ENCODE measurements at places on chromosomes 11 and 22.

DNA sequence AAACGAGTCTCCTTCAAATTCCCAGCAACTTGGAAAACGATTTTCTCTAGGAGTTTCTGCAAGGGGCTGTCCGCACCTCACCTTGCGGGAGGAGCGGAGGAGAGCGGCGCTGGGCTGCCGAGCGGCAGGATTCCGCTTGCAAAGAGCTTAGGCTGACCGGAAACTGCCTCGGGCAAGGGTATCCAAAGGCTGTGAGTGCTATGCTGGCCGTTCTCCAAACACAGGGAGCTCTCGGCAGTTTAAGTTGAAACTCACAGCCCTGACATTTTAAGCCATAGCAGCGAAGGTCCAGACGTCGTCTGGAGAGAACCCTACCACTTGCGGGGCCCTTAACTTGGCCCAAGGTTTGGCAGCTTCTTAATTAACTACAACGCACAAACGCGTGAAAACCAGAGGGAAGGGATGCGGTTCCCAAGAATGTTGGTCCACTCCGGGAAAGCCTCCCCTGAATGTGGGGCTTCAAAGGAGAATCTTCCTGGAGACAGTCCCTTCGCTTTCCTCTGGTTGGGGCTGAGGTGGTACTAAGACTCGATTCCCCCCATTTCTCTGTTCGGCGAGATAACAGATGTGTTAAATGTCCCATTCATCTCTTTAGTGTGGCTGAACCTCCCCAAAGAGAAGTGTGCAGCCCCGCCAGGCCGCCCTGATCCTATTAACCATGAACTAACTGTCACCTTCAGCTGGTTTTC lies 1.1 kb upstream of the DBX1 start:
- no peak for DNase-seq

- DNase-seq = no peak
These were observed 10.3 kb downstream of the APOBEC3A start for GRCh38 chr22:38967451-38968450.

- no peak for DNase-seq
These were observed 2216.6 kb upstream of the RAG2 start for GRCh38 chr11:38814670-38815069.

GRCh38 chr11:77379253-77379652 lies 77.8 kb upstream of the GDPD4 start:
- no peak for DNase-seq

GRCh38 chr22:45799291-45799690 lies 127.7 kb downstream of the ATXN10 start:
- no peak for DNase-seq

DNA sequence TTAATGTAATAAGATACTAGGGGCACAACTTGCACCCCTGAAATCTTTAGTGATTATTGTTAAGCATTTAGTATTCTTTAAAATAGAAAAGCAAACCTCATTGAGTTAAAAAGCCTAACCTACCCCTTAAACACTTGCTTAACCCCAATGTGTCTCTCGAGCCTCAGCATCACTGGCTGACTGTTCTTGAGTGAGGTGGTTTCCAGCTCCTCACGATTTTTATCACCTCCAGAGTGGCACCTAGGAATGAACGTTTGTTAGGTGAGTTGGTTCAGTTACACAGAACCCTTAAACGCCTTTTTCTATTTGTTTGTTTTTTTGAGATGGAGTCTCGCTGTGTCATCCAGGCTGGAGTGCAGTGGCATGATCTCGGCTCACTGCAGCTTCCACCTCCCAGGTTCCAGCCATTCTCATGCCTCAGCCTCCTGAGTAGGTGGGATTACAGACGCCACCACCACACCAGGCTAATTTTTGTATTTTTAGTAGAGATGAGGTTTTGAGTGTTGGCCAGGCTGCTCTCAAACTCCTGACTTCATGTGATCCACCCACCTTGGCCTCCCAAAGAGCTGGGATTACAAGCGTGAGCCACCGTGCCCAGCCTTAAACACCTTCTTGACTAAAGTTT lies 13.7 kb downstream of the YWHAH start:
- no peak for DNase-seq

DNA sequence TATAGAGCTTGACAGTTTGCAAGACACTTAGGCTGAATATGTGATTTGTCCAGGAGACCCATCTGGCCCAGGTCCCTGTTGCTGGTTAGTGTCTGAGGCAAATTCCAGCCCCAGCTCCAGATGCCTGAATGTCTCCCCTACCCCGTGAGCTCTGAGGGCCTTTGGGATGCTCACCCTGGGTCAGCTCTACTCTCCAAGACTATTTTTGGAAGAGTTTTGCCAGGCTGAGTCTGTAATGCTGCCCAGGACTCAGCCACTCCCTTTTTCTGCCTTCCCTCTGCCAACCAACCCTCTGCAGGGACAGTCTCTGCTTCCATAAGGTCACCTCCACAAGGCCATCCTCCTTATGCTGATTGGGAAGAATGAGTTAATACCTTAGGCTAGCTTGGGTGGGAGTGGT lies 66.3 kb downstream of the CABIN1 start:
- DNase-seq = no peak

GRCh38 chr11:100247704-100248103 lies 439.4 kb upstream of the ARHGAP42 start:
- DNase-seq = no peak

DNA sequence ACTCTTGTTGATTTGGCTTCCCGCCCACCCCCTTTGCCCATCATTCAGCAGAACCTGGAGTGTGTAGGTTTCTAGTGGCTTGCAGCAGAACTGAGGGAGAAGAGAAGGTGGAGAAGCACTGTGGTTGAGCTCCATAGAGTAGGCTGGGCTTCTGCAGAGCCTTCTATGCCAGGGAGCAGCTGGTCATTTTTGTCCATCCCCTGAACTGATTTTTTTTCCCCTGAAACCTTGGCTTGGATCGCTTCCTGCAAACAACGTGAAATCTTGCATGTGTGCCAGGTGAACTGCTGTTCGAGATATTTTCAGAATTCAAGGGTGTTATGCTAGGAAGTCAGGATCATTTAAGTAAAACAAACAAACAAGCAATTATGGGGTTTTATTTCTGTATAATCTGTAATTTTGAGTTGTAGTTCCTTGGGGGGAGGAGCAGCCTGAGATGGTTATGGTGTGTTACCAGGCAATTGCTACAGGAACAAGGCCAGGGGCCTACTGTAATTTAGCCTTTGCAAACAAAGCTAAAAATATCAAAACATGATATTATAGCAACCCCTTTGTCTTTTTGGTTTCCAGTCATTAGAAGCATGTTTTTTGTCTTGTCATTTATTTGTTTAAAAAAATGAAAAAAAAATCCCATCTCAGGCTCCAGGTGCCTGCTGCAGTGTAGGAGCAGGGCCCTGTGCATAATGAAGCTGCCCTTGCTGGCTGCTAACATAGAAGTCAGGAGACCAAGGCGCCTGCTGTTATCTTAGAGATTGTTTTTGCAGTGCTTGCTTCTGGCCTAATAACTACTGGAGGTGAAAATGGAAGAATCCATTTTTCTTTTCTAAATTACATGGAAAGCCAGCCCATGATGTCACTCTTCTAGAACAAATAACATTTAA lies 152.4 kb upstream of the TTC12 start:
- DNase-seq = no peak

GRCh38 chr11:119741369-119742262 lies 12.6 kb upstream of the NECTIN1 start:
- DNase-seq = peak; percentile 28

GRCh38 chr11:1371836-1372465 lies 17.8 kb upstream of the BRSK2 start:
- DNase-seq = no peak

DNA sequence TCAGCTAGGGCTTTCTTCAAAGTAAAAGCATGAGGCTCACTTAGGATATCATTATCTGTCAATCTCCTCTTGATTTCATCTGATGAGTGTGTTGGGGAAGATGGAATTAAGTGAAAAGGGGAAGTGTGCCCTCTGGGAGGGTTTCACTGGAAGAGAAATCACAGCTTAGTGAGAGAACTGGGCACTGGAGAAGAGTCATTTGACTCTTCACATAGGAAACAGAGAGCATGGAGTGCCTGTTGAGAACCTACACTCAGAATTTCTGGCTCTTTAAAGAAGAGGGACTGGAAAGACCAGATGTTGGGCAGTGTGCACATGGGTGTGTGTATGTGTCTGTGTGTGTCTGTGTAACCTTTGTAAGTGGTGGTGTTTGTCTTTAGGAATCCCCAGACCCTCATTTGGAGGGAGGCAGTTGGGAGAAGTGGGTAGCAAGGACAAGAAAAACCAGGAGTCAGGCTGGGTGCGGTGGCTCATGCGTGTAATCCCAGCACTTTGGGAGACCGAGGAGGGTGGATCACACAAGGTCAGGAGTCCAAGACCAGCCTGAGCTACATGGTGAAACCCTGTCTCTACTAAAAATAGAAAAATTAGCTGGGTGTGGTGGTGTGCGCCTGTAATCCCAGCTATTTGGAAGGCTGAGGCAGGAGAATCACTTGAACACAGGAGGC lies 10.0 kb downstream of the STX3 start:
- no peak for DNase-seq
